ENCODE measurements at places on chromosomes 3 and 15. TPM values are rescaled to one million over a fixed set of nuclear protein-coding genes. Genes with fewer than 3 reads are reported as not detected.

Gene SPATA12
- total RNA-seq: not detected

Gene DZIP1L
- total RNA-seq: 3.0 TPM

DNA sequence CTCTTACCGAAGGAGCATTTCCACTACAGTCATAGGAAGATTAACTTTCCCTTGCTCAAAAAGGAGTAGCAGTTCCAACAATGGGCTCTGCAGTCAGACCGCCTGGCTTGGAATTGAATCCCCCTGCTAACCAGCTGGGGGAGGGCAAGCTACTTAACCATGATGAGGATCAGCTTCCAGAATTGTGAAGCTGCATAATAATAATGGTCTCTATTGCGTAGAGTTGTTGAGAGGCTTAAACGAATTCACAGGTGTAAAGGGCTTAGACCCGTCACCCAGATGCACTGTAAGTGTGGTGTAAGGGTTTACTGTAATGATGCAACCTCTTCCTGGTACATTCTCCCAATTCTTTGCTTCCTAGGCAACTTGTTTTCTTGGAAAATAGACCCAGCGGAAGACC, 185.2 kb upstream of the RGMA start:
- DNase-seq: no peak
- no peaks in the 10 kb centered on the region for H3K4me1 ChIP-seq
- no peaks in the 10 kb centered on the region for H3K36me3 ChIP-seq
- H3K4me3 ChIP-seq: no peak overlapping the region

GRCh38 chr3:141525814-141526213, 39.0 kb downstream of the RASA2 start:
- H3K4me3 ChIP-seq: no peak overlapping the region
- peaks cover 58% of the 10 kb centered on the region for H3K4me1 ChIP-seq
- no peak for DNase-seq
- H3K27me3 ChIP-seq: no peaks in the 10 kb centered on the region
- peaks cover 8% of the 10 kb centered on the region for H3K36me3 ChIP-seq
- H3K27ac ChIP-seq: no peak overlapping the region

- H3K36me3 ChIP-seq: no peaks in the 10 kb centered on the region
- H3K27ac ChIP-seq: peak overlapping the region; percentile 47
- H3K4me1 ChIP-seq: peaks cover 15% of the 10 kb centered on the region
- H3K4me3 ChIP-seq: peak overlapping the region; percentile 67
- no peak for DNase-seq
These were observed 859 bp downstream of the RORA start for GRCh38 chr15:61227950-61228936.

DNA sequence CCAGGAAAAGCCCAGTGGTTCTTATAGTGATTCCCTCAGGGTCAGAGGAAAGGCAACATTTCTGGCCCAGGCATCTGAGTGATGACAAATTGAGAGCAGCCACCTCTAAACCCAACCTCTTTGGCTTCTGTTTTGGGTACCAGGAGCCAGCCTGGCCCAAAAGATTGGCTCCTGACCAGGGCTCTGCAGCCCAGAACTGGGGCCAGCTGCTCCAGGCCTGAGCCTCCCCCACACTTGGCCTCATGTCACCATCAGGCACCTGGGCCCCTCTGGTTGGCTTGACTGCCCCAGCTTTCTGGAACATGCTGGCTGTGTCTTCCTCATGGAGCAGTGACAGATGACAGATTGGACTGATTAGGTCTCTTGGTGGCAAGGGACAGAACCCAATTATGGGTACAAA, 26.0 kb upstream of the HCN4 start:
- H3K4me3 ChIP-seq: no peak overlapping the region
- H3K27me3 ChIP-seq: peaks cover 8% of the 10 kb centered on the region
- peak; percentile 84 for DNase-seq
- H3K4me1 ChIP-seq: peaks cover 20% of the 10 kb centered on the region

DNA sequence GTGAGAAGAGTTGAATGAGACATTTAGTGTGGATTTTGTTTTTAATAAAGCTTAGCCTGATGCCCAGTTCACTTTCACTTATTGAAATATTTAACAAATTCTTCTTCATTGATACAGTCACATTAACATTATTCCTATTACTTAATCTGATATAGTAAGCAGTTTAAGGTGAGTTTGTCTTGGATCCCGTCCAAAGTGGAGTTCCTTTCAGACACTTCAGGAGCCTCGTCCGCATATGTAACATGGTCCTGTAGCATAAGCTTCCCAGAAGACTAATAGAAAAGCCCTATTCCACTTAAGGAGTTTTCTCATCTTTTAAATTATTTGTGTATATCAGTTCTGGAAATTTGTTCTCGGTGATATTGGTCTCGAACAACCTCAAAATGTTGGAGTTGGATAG, 39.7 kb upstream of the MLF1 start:
- H3K36me3 ChIP-seq: no peaks in the 10 kb centered on the region
- no peak overlapping the region for H3K4me3 ChIP-seq
- H3K27me3 ChIP-seq: no peaks in the 10 kb centered on the region
- H3K27ac ChIP-seq: no peak overlapping the region
- H3K4me1 ChIP-seq: no peaks in the 10 kb centered on the region
- DNase-seq: no peak

DNA sequence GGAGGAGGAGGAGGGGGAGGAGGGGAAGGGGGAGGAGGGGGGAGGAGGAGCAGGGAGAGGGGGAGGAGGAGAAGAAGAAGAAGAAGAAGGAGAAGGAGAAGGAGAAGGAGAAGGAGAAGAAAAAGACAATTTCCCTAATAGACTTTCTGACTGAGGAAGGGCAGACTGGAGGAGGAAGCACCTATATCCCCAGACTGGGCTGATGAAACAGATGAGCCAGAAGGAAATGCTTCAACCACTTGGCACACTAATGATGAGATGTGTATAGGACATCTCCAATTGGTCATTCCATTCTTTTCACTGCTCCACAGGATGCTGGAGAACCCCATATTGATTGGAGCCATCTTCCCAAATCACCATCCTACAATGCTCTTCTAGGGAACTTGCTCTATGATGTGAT, 69.9 kb downstream of the LYZL4 start:
- H3K27me3 ChIP-seq: no peaks in the 10 kb centered on the region
- H3K4me3 ChIP-seq: no peak overlapping the region
- no peaks in the 10 kb centered on the region for H3K4me1 ChIP-seq
- no peaks in the 10 kb centered on the region for H3K36me3 ChIP-seq
- no peak for DNase-seq

DNA sequence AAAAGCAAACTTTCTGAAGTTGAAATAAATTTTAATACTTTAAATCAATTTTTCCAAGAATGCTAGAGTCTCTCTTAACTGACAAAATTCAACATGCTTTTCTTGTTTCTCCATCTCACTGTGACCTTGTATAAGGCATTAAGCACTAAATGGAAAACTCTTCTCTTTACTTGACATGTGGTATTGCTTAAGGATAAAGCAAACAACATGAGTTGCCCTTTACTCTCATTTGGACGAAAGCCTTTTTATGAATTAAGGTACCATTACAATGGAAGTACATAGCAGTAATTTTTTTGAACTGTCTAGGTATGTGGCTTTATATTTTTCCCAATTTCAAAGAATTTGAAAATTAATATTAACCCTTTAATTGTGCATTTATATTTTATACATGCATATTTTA, 1.4 kb downstream of the STRIT1 start:
- no peaks in the 10 kb centered on the region for H3K36me3 ChIP-seq
- H3K27me3 ChIP-seq: no peaks in the 10 kb centered on the region
- no peaks in the 10 kb centered on the region for H3K4me1 ChIP-seq
- DNase-seq: no peak
- H3K4me3 ChIP-seq: no peak overlapping the region
